Activated CD4-positive, CD25-positive, alpha-beta regulatory T cell (primary cell): ENCODE measurements at places on chromosomes 5 and 9.

DNA sequence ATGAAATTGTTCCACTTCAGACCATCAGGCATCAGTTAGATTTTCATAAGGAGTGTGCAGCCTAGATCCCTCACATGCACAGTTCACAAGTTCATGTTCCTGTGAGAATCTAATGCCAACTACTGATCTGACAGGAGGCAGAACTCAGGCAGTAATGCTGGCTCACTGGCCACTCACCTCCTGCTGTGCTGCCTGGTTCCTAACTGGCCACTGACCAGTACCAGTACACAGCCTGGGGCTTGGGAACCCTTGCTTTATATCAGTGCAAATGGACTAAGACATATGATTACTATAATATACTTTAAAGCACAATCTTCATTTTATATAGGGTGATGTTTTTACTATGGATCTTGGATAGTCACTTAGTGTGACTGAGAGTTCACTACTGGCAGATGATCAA lies 259.2 kb downstream of the SLCO4C1 start:
- no peak for DNase-seq

DNA sequence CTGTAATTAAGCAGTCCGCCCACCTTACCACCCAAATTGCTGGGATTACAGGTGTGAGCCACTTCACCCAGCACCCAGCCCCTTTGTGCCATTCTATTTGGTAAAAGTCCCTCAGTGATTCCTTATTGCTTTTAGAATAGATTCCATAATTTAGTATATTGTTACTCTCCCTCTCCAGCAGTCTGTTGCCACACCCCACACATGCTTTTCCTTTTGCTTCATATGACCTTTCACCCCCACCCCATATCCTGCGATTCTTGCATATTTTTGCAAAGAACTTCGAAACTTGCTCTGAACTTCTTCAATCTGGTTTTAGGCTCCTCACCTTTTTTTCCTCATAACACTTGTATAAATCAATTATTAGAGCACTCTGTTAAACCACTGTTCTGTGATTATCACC lies 100.2 kb downstream of the MTREX start:
- DNase-seq = no peak

GRCh38 chr9:33852216-33852826 lies 35.4 kb downstream of the UBE2R2 start:
- no peak for DNase-seq

DNA sequence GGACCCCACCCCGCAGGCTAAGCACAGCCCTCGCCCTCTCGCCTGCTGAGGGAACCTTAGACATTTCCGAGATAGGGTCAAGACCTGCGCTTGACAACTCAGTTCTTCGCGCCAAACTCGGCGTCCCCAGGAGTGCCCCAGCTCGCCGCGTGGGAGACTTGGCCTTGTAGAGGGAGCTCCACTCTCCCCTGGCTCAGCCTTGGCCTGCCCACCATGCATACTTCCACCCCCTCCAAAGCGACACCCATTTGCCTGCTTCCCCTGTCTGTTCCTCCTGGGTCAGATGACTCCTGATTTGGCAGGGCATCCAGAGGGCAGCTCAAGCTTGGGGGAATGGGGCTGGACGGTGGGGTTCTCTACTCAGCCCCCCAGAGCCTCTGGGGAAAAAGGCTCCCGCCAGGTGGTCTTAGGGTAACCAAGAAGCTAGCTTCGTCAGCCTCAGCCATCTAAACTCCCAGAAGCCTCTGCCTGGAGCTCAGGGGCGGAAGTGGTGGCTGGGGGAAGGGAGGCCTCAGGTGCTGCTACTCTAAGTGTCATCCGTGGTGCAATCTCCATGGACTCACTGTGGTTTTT lies 560 bp downstream of the DOCK2 start:
- DNase-seq = peak; percentile 35

DNA sequence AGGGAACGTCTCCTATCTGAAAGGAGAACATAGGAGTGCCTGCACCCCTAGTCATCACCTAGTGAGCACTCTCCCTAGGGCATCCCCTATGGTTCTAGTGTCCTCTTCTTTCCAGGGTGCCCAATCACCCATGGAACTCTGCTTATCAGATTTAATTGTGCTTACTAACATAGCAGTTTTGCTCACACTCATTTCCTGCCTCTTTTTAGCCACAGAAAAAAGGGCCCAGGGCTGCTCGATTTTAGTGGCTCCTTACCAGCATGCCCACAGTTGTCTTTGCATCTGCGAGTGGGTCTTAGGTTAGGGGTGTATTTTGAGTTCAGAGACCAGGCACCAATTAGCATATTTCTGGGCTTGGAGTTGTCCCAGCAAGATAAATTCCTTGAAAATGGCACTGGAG lies 1110.2 kb downstream of the TAF11L14 start:
- no peak for DNase-seq

- DNase-seq = no peak
Observed at GRCh38 chr9:87263291-87263690, 234.4 kb upstream of the DAPK1 start.

DNA sequence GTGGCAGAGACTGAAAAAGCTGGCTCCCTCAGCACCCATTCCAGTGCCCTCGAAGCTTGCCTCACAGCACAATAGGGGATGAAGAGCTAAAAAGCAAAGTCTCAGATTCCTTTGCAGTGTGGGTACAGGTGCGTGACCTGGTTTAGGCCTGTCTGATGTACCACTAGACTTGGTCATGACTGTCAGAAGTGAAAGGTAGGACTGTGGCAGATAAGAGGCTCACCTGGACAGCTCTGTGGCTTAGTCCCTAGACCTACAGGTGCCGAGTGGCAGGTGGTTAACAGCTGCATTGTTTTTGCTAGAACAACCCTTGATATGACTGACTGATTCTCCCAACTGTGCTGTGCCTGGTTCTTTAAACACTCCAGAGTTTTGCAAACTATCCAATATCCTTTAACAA lies 14.7 kb upstream of the SFXN1 start:
- DNase-seq = no peak

DNA sequence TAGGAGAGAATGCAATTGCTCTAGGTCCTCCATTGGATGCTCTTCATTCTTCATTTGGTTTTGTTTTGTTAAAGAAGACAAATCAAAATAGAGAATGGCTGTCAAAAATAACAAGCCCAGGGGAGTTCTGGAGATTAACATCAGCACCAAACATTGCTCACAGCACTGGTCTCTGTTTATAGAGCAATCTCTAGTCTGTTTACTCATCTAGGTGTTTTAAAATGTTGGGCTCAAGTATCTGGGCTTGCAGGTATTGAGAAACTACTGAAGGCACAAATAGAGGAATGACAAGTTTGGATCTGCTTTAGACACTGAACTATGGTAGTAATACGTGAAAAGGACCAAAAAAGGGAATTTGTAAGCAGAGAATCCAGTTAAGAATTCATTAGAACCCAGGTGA lies 77.0 kb upstream of the TMC1 start:
- no peak for DNase-seq

DNA sequence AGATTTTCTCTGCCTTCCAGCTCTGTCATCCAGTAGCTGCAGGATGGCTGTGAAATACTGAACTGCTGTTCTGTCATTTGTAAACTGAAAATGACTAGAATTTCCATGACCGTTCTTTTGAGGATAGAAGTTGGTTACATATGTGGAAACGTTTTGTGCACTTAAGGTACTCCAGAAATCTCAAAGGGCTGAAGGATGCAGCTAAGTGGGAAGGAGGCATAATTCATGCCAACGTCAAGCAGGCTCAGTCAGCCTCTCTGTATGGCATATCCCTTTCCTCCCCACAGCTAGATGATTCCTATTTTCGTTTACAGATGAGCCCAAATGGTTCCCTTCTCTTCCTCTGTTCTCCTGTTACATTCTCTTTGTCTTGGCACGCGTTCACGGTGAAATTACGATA lies 257.6 kb downstream of the FBXL7 start:
- no peak for DNase-seq

GRCh38 chr5:117488976-117489500 lies 914.4 kb upstream of the SEMA6A start:
- DNase-seq = no peak

DNA sequence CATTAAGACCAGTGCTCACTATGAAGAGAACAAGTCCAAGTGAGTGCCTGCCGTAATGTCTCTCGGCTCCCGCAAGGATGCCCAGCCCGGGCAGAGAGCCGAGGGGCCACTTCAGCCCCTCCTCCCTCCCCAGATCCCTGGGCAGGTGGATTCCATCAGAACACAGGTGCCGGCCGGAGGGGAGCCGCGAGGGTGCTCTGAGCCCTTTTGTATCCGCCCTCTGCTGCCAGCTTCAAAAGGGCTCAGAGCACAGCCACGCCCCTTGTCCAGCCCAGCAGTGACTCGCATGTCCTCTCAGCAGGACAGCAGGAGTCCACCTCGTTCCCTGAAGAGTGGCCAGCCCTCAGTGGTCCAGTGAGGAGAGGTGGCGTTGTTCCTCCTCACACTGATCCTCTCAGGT lies 43.9 kb downstream of the CYFIP2 start:
- DNase-seq = no peak

GRCh38 chr5:111738118-111738517 lies 18.9 kb downstream of the NREP start:
- no peak for DNase-seq

- no peak for DNase-seq
Observed at GRCh38 chr9:104795857-104796256, 31.9 kb downstream of the NIPSNAP3B start.

- no peak for DNase-seq
Observed at GRCh38 chr9:36135741-36136271, 727 bp upstream of the GLIPR2 start.

GRCh38 chr5:39370555-39371366 lies 6.5 kb upstream of the C9 start:
- DNase-seq = no peak

GRCh38 chr5:4572311-4573100 lies 567.6 kb upstream of the ADAMTS16 start:
- no peak for DNase-seq

GRCh38 chr5:163489055-163489744 lies 16.2 kb upstream of the MAT2B start:
- no peak for DNase-seq

GRCh38 chr9:101995231-101995630 lies 256.8 kb upstream of the GRIN3A start:
- DNase-seq = no peak

GRCh38 chr9:82539856-82540579 lies 522.9 kb downstream of the RASEF start:
- DNase-seq = no peak

DNA sequence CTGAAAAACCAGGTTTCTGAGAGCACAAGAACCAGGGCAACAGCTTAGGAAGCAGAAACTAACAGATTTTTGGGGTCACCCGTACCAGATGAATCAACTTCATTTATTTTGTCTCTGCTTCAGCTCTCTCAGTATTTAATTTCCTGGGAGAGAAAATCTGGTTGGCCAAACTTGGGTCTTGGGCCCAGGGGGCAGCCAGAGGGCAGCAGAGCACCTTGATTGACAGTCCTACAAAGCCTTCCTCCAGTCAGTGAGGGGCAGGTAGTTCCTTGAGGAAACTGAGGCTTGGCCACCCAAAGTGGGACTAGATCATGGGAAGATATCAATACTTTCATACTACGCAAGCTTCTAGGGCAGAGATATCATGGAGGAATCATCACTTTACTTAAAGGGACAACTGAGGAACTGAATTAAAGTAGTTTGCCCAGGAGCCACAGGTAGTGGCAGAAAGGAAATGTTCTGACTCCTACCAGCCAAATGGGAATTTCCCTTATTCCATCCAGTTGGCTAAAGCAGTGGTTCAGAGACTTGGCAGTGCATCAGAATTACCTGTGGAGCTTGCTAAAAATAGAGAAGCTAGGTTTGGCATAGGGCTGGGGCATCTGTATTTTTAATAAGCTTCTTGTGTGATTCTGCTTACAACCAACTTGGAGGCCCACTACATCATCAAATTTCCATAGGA lies 21.5 kb upstream of the ARHGAP26 start:
- DNase-seq = peak; percentile 22

DNA sequence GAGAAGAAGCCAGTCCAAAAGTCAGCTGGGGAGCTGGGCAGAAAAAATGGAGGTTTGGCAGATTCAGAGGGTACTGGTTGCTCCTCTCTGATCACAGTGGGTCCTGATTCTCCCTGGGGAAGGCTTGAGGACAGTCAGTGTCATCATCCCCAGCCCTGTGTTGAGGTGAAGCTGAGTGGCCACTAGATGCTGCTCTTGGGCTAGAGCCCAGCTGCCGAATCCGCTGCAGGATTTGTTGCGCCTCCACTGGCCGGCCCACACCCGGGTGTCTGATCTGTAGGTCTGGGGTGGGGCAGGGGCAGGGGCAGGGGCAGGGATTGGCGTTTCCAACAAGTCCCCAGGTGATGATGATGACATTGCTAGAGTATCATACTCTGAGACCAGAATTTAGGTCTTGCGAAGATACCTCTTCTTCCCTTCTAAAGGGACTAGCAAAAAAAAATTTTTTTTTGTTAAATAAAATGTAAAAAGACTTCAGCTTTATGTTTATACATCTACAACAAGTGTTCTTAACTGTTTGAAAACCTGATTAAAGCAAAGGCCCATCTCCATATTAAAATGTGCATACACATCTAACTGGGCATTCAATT lies 106.8 kb downstream of the PDE6A start:
- no peak for DNase-seq

GRCh38 chr5:31936683-31937082 lies 237.4 kb downstream of the GOLPH3 start:
- no peak for DNase-seq

DNA sequence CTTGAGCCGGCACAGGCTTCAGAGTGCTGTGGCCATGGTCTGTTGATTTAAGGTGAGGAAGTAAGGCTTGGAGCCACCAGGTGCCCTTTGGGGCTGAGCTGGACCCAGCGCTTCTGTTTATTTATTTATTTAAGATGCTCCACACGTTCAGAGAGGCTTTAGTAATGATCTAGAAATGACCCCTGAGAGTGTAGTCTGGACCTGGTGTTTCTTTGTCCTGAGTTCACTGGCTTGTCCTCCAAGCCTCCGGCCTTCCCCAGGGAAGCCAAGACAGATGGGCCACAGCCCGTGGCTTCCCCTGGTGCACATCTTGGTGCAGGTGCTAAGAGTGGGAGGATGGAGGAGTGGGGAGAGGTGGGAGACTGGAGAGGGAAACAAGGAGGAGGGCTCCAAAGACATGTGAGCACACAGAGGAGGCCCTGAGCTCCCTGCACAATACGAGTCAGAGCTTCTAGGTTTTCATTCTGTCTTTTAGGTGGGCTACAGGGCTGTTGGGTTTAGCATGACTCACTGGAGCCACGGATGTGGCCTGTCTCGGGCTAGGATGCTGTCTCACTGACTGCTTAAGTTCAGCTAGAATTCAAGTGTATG lies 56.9 kb downstream of the AHRR start:
- no peak for DNase-seq

GRCh38 chr5:113087976-113088514 lies 111.4 kb downstream of the DCP2 start:
- no peak for DNase-seq

GRCh38 chr5:81751836-81752643 lies 1.1 kb upstream of the SSBP2 start:
- DNase-seq = no peak

- DNase-seq = no peak
Observed at GRCh38 chr5:88889189-88890069, 6.4 kb upstream of the MEF2C start.

DNA sequence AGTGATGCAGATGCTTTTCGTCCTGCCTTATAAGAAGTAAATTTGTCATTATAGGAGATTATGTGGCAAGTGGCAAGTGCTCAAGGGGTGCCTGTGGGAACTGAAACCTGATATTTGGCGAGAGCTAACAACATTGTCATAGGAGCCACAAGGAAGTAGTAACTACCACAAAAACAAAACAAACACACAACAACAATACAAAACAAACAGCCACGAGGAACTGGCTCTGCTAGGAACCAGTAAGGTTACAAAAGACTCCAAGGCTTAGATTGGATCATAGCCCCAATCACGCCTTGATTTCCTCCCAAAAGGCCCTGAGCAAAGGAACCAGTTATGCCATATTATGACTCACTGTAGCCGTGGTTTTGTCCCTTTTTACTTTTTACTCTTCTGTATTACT lies 1045.2 kb downstream of the CDH12 start:
- no peak for DNase-seq
